ENCODE measurements at places on chromosomes 11 and 22.

- no peak for DNase-seq
These were observed 73.5 kb upstream of the GRAMD1B start for GRCh38 chr11:123356539-123356938.

DNA sequence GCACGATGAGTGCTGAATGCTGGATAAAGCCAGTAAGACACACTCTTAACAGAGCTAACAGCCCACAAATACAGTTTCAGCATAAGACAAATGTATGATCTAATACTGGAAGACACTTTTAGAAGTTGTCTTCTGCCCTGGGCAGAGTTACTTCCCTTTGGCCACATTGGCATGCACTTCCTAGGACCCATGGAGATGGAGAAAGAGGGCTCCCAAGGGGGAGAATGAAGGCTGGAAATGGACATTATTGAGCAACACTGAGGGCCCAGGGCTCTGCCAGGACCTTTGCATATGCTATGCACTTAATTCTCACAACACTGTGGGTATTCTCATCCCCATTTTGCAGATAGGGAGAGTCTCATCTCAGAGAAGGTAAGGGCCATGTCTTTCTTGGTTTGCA lies 123.1 kb downstream of the ADAMTS15 start:
- DNase-seq: no peak

DNA sequence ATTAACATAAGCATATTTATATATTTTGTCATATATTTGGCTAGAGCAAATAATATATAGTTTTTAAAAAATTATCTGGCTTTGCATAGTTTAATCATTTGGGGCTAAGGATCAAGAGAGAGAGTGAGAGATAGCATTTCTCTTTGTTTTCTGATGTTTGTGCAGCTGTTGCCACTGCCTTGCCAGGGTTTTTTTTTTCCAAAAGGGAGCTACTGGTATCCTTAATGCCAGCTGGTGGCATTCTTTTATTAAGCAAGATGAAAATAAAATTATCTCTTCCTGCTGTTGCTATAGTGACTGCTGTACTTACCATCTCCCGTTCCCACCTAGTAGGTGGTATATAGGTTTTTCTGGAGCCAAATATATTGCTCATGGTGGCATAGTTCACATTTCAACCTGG lies 793.3 kb upstream of the ARHGAP42 start:
- DNase-seq: no peak

GRCh38 chr11:10716543-10717259 lies 23.1 kb upstream of the IRAG1 start:
- no peak for DNase-seq

GRCh38 chr11:127052404-127052803 lies 51.8 kb upstream of the KIRREL3 start:
- no peak for DNase-seq

DNA sequence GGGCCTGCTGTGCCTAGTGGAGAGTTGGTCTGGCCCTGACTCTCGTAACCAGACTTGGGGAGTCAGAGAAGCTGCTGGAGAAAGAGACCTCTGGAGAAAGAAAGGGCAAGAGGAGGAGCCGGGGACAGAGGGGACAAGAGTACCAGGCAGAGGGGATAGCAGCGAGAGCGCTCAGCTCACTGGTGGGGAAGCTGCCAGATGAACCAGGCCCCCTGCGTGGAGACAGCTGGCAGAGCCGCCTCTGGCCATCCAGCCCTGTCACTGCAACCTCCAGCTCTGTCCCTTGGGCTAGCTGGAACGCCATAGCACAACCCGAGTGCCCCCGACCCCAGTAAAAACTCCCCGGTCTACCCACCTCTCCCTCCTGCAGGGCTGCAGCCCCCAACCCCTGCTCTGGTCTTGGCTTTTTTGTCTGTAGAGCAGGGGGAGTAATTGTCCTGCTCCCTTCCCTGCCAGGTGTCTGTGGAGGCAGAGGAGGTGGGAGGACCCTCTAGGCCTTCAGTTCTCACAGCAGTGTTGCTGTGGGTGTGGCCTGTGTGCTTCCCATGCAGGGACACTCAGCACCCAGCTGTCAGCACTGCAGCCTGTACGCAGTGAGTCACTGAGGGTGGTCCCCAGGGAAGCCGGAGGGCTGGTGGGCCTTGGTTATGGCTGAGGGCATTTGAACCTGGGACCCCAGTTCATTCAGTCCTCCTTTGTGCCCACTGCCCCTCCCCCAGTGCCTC lies 4.8 kb upstream of the SUN2 start:
- no peak for DNase-seq

DNA sequence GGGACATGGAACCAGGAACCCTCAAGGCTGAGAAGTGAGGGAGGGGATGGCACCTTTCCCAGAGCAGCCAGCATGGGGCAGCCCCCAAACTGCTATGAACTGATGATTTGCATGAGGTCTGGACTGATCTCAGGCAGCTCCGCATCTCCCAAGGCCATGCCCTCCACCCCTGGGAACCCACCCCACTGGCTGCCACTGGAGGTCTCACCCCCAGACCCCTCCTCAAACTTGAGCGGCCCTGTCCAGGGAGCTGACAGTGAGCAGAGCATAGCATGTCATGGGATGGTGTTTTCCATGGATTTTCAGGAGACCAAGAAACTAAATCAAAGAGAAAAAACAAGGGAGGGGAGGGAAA lies 46.8 kb downstream of the NRXN2 start:
- DNase-seq: no peak

DNA sequence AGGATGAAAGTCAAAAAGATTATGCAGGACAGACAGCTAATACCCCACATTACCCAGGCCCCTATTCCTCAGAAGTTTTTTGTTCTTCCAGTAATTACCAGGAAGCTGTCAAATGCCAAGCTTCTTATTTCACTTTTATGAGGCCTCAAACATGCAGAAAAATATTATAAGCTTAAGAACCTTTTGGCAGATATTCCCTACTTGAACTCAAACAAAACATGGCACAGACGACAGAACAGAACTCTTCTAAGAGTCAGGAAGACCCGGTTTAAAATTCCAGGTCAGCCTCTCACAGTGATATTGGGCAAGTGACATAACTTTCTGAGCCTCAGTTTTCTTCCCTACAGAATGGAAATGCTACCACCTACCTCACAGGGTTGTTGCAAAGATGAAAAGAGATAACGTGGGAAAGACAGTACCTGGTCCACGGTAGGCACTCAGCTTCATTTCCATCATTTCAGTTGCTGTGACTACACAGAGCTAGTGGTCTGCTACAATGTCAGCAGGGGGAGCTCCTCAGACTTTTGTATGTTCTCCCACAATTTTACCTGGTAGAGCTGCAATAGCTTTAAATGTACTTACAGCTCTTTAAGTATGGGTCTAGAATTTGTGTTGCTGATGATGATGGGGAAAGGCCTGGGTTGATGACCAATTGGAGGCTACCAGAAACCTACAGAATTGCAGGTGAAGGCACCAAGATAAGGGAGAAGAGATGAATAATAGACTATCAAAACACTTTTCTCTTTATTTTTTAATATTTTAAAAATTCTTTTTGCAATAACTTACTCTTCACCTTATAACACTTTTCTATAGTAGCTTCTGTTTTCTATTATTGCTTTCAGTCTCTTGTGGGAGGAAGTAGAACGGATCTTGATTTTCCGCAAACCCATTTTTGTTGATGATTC lies 98.3 kb upstream of the CHRM4 start:
- DNase-seq: no peak

GRCh38 chr11:86067009-86067850 lies 1.7 kb downstream of the PICALM start:
- DNase-seq: no peak

All from skeletal muscle cell (primary cell).